Airway epithelial cell (primary cell): ENCODE measurements at places on chromosomes 12 and 14. TPM values are rescaled to one million over a fixed set of nuclear protein-coding genes. Genes with fewer than 3 reads are reported as not detected.

GALNT16 gene
- 0.07 TPM in 1 of 2 replicates, not detected in the other for total RNA-seq

KRT78 gene
- 2.2 and 3.9 TPM in 2 replicates for total RNA-seq

AGAP2 gene
- total RNA-seq: 0.14 and 0.56 TPM in 2 replicates

PIANP gene
- not detected in 2 replicates for total RNA-seq

TMEM132D gene
- total RNA-seq: not detected in 2 replicates
